NCI-H69 (cell line): ENCODE measurements at places on chromosomes 11 and 22.
A peak's percentile ranks its signal among the peaks of the same experiment; 100 is the strongest.

DNA sequence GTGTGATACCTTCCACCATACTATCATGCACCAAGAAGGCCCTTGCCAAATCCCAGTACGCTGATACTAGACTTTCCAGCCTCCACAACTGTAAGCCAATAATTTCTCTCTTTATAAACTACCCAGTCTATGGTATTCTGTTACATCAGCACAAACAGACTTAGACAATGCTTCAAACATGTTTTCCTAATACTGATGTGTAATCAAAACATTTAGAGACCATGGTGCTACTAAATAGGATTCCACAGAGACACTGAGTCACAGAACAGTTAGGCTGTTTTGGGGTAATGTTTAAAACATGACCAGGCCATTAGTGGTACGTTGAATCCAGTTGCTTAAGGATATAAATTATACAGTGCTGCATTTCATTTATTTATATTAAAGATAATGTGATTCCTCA, 103.7 kb downstream of the PICALM start:
- DNase-seq: no peak

- DNase-seq: no peak
These were observed 19.5 kb downstream of the PC start for GRCh38 chr11:66938582-66939135.

DNA sequence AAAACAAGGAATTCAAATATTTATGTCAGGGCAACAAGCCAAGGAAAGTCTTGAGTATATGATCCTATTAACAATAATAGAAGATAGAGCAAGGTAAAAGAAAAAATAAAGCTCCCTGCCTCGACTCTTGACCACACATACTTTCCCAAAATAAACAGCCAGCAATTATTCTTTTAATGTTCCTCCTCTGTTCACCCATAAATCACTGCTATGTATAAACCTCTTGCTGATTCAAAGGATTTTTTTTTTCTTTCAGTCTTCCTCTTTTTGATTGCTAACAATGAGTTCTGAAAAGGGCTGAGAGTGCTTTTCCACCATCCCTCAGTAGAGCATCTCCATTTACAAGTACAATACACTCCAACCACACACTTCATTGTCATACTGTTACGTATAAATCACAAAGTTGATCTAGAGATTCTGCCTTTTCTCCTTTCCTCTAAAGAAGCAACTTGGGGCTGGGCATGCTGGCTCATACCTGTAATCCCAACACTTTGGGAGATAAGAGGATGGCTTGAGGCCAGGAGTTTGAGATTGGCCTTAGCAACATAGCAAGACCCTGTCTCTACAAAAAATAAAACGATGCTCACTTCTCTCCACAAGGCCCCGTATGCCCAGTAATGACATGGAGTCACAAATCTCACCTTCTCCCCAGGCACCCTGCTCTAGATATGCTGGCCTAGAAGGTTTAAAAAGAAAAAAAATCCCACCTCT, 24.0 kb downstream of the RAB30 start:
- DNase-seq: peak; percentile 84

GRCh38 chr22:25083056-25083806, 116.4 kb upstream of the CRYBB3 start:
- DNase-seq: no peak

DNA sequence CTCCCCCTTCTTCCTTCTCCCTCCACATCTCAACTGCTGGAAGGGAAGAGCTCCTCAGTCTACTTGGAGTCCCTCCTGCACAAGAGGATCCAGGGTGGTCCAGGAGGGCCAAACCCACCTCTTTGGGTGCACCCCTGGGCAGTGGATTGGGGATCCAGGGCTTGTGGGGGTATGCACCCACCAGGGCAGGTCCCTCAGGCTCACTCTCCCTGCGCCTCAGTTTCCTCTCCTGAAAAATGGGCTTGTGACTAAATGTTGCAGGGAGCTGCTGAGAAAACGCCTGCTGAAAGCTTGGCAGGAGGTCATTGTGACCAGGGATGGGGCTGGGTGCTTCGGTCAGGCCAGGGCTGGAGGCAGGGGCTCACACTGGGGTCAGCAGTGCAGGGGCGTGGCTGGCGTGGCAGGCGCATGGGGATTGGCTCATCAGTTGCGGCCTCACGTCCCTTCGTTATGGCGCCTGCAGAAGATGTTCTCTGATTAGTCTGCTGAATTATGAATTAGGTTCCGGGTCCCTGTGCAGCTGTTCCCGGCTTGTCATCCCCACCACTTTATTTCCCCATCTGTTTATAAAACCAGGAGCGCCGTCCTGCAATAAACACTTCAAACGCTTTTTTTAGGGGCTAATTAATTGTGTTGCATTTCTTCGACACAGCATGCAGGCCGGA, 25.7 kb upstream of the CCDC188 start:
- no peak for DNase-seq

DNA sequence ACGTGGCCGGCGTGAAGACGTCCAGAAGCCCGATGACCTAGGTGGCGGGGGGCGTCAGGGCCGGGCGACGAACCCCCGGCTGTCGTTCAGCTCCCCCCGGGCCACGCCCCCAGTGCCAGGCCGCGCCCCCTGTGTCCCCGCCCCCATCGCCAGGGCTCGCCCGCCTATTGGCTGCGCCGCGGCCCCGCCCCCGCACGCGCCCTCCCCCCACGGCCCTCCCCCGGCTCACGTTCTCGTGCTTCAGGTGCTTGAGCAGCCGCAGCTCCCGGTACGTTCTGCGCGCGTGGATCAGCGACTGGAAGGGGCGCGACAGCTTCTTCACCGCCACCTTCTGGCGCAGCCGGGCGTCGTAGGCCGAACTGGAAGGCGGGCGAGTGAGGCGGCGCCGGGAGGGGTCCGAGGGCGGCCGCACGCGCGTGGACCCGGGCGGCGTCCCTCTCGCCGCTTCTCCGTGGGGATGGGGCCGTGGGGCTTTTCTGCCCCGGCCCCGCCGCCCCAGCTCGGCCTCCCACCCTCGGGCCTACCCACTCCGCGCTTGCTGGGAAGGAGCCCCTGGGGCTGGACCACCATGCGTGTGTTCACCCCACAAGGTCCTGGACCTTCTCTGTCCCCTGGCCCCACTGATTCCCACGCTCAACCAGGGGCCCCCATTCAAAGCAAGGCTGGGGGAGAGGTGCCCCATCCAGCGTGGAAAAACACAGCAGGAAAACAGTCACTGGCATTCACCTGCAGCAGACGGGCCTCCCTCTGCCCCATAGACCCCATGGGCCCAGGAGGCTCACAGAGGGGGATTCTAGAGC, 2.4 kb downstream of the MAPK11 start:
- DNase-seq: no peak

DNA sequence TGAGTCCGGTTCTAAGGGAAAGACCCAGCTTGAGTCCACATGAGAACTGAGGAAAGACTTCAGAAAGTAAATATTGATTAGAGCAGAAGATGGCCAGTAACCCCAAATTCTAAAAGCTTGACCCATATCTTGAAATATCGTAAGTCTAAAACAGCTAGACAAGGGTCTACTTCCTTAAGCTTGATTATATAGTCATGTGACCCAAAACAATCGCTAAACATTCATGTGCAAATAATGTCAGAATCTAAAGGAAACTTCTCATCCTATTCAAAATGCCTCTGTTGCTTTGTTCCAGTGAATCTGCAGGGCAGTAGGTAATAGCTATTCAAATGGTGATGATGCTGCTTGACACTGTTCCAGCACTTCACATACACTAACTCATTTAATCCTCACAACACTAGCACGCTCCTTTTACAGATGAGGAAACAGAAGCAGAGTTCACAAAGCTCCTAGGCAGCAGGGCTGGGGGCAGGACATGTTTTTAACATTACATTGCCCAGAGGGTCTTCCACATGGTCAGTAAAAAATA, 52.6 kb downstream of the TCF20 start:
- no peak for DNase-seq

GRCh38 chr11:58654079-58654907, 31.8 kb downstream of the CNTF start:
- DNase-seq: peak; percentile 88

DNA sequence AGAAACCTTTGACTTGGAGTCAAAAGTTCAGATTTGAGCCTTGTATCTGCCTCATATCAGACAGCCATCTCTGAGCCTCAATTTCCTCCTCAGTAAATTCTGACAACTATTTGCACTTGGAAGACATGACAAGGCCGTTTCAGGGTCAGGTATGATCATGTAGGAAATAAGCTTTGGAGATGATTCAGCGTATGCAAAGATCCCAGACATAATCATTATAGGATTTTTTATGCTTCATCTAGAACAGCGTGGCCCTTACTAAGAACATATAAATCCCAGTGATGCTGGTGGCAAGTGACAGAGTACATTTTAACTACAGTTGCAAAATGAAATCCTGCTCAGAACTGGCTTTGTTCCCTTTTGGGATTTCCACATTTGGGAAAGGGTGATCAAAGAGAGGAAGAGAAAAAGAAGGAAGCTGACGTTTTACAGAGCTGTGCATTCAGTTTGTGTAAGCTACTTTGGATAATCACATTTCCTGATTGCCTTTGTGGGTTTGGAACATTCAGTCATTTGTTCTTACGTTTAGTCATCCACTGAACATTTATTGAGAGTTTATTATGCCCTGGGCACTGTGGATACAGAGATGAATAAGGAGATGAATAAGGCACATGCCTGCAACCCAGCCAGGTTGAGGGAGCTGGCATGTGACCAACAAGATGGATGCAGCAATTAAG, 81.9 kb upstream of the HEPHL1 start:
- DNase-seq: no peak

DNA sequence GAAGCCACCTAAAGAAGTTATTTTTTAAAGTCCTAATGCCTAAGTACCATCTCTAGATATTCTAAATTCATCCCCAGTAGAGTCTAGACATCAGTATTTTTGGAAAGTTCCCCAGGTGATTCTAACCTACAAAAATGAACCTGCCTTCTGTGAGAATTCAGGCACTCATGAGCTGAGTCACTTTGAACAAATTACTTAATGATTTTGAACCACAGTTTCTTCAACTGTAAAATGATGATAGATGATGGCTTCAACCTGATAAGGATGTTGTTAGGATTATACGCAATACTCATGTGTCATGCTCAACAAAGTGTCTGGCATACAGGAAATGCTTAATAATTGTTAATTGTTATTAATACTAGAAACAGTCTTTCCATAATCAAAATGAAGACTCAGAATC, 82.8 kb upstream of the OR5AK2 start:
- DNase-seq: no peak

DNA sequence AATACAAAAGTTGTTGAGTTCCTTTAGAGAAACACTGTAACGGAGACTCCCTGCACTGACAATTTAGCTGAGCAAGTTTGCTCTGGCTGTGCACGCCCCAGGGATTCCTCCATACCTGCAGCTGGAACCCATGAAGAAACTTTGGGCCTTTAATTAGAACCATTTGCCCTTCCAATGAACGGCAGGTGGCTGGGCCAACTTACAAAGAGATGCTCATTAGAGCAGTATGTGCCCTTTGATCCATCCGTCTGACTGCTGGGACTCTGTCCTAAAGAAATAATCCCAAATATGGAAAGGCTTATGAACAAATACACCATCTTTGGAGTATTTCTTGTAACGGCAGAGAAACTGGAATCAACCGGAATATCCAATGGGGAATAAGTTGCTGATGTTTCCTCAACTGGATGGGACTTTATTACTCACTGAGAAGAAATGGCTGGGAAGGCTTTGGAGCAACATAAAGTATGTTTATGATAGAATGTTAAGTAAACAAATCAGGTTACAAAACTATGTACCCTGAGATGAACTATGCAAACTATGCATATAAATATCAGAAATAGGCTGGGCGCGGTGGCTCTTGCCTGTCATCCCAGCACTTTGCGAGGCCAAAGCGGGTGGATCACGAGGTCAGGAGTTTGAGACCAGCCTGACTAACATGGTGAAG, 24.4 kb upstream of the FBLN1 start:
- DNase-seq: peak; percentile 32

DNA sequence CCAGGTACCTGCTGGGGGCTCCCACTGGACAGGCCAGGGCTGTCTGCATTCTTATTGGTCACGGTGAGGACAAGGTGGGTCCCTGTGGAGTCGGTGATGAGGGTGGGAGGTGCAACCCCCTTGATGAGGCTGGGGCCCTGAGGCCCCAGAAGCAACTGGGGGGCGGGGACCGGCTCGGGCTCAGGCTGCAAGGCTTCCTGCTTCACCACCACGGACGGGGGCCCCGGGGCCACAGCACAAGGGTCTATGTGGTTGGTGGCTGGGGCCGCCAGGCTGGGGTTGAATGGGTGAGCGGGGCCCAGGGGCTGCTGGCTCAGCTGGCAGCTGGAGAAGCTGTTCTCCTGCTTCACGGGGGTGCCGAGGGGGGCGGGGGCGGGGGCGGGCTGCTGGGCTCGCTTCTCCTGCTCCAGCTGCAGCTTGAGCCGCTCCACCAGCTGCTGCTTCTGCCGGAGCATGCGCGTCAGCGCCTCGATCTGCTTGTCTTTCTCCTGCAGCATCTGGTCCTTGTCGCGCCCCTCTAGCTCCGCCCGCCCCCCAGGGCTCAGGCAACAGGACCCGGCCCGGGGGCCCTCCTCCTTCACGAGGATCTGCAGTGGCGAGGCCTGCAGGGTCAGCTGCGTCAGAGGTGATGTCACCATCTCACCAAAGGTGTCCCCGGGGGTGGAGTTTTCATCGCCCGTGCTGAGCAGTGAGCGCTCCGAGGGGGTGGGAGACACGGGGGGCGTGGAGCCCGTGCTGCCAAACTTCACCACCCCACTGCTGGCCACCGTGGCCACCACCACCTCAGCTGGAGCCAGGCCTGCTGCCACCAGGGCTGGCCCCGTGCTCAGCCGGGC, 48.2 kb downstream of the SGSM3 start:
- DNase-seq: peak; percentile 54

GRCh38 chr22:37855462-37855861, 6.2 kb downstream of the EIF3L start:
- no peak for DNase-seq

GRCh38 chr22:19757140-19757984, 3.2 kb upstream of the TBX1 start:
- no peak for DNase-seq

DNA sequence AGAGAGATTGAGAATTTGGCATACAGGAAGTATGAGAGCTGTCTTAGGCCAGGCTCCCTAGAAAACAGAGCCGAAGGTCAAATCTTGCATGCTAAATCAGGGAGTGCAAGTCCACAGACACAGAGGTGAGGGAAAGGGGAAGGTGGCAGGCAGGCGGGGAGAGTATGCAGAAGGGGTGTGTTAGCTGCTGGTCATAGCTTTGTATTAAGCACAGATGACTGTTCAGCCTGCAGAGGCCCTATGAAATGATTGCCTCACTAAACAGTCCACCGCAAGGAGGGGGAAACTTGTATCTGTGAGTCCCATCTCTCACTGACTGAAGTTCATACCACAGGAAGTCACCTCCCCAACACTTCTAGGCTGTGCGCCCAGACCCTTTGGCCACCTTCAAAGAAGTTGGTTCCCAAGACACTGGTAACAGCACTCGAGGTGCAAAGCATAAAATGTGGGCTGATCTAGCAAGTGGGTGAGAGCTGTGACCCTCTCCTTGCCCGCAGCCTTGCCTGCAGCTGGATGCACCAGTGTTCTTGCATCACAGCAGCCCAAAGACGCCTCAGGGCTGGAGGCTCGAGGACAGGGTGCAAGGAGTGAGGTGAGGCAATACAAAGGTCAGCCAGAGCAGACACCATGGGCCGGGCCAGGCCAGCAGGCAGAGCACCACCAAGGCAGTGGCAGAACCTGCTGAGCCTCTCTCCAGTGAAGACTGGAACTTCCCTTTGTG, 115.3 kb upstream of the TBCEL start:
- no peak for DNase-seq
